ENCODE measurements at places on chromosomes 1 and 21.

DNA sequence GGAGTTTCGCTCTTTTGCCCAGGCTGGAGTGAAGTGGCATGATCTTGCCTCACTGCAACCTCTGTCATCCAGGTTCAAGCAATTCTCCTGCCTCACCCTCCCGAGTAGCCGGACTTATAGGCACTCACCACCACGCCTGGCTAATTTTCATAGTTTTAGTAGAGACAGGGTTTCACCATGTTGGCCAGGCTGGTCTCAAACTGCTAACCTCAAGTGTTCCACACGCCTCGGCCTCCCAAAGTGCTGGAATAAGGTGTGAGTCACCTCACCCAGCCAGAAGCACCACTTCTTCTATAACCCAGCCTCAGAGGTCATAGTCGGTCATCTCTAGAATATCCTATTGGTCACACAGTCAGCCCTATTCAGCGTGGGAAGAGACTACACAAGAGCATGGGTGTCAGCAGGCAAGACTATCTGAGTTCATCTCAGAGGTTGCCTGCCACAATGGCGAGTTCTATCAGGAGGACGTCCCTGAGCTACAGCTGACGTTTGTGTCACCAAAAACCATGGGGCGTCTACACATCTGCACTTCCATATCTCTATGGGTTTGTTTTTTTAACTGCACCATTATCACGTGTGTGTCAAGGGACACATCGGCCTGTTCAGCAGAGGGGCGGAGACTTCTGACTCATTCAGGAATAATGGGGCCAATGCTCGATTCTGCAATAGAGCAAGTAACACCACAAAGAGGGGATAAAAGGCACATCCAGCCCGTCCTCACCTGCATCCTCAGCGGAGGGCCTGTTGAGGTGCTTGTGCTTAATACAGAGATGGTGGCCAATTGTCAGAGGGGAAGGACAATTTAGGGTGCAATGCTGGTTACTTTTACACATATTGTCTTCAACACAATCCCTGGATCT, 256.3 kb upstream of the IRF2BP2 start:
- no peak for DNase-seq

DNA sequence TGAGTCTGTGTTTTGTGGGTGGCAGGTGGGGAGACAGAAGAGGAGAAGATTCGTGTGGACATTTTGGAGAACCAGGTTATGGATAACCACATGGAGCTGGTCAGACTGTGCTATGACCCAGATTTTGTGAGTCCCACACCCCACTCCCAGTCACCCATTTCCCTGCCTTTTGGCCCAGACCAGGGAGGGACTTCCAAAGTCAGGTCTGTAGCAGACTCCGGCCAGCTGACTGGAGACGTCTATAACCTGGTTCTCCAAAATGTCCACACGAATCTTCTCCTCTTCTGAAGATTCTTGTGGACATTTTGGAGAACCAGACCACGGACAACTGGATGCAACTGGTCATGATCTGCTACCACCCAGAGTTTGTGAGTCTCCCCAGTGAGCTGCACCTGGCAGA, 1.6 kb downstream of the GSTM5 start:
- DNase-seq = no peak

- DNase-seq = no peak
Observed at GRCh38 chr1:219812491-219813203, 115.7 kb downstream of the SLC30A10 start.

- DNase-seq = no peak
Observed at GRCh38 chr1:76824106-76824505, 43.2 kb upstream of the ST6GALNAC5 start.

DNA sequence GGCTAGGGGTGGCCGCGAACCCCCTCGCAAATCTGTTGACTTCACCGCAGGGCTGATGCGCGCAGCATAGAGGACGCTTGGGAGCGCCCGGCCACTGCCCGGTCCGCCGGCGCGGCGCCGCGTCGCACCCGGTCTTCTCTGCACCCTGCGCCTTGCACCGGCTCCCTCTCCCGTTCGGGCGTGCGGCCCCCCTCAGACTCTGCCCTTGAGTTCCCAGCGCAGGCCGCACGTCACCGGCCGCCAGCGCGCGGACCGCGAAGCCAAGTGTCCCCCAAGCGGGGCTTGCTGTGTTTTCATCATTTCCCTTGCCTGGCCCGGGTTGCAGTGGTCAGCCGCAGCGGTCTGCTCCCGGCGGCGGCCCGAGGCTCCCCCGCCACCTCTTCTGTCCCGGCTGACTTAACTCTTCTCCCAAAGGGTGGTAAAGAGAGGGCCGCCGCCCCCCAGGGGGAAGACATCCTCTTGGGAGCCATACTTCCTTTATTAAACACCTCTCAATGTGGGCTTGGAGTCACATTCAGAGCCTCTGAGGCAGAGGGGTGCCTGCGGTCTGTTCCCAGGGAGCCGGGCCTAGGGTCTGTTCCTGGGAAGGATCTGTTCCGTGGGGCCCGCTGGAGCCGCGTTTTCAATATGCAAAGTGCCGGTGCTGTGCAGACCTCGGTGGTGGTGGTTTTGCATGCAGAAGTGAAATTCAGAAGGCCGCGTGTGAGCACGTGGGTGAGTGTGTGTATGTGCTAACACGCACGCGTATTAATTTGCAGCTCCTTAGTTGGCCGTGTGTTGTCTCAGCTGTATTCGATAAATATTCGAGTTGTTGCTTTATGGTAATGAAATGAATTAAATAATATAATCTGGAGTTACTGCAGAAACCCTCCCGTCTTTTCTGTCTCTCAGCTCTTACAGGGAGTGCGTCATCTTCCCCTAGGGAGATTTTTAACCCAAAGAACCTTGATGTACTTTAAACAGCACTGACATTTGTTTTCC, 17.6 kb downstream of the PBX1 start:
- no peak for DNase-seq

- DNase-seq = no peak
Observed at GRCh38 chr1:40317394-40318074, 448 bp upstream of the COL9A2 start.

- DNase-seq = no peak
Observed at GRCh38 chr1:179550746-179551682, 24.7 kb downstream of the NPHS2 start.

DNA sequence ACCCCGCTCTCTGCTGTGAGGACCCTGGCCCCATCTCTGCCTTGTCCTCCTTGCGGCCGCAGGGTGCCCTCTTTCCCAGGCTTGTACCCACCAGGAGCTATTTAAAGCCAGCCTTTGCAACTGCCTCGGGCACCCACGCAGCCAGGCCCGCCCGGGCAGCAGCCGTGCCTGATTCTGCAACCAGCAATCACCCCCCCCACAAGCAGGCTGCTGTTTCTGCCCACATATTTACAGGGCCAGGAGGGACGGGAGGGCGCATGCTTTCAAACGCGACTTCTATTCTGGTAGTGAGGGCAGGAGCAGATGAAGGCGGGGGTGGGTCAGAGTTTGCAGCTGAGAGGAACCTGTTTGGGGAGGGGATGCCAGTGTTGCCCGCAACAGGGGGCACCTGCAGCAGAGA, 13.6 kb downstream of the GABRD start:
- no peak for DNase-seq

GRCh38 chr1:89547563-89548116, 23.0 kb downstream of the LRRC8B start:
- DNase-seq = no peak

GRCh38 chr1:55362558-55362957, 147.4 kb upstream of the USP24 start:
- DNase-seq = no peak

- DNase-seq = peak; percentile 49
Observed at GRCh38 chr1:94805912-94806311, 14.2 kb upstream of the SLC44A3 start.

DNA sequence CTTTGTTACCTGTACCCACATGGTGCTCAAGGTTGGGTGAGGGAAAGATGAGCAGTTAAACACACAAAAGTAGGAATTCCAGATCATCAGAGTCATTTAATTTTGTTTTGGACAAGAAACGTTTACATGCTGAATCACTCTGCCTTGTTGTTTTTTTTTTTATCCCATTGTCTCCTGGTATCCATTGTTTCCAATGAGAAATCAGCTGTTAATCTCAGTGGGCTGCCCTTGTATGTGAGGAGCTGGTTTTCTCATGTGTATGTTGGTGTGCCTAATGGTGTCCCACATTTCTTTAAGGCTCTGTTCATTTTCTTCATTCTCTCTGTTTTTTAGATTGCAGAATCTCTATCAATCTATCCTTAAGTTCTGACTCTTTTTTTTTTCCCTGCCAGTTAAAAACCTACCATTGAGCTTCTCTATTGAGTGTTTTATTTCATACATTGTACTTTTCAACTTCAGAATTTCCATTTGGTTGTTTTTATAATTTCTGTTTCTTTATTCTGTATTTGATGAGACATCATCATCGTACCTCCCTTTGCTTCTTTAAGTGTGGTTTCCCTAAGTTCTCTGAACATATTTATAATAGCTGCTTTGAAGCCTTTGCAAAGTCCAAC, 8.8 kb upstream of the OBSCN start:
- DNase-seq = no peak

DNA sequence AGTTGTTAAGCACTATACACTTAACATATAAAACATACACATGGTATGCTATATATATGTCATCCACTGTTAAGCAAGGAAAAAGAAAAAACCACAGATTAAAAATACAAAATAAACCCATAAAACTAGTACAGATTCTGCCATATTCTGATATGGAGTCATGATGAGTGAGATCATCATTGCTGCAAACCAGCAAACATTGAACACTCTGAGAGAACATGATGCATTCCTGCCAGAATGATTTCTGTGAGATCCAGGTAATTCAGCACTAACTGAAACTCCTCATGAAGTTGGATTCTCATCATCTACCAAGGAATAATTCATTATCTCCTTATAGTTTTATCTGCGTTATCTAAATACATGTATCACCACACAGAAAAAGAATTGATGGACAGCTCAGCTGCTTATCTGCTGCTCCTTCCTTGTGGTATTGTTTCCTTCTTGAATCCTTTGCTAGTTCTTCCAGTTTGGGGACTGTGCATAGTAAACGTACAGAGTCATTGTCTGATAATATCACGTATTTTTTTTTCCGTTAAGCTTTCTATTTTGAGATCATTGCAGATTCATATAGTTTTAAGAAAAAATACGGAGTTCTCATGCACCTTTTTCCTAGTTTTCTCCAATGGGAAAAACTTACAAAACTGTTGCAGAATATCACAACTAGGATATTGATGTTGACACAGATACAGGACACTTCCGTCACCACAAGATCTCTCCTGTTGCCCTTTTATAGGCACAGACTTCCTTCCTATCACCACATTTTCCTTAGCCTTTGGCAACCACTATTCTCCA, 9.3 kb downstream of the RAB4A start:
- DNase-seq = no peak

GRCh38 chr1:13763991-13764390, 64.0 kb downstream of the PRDM2 start:
- DNase-seq = no peak

GRCh38 chr1:61436491-61437120, 288.3 kb downstream of the TM2D1 start:
- DNase-seq = no peak

Measured in naive thymus-derived CD4-positive, alpha-beta T cell (primary cell).